ENCODE measurements at places on chromosomes 16 and 17.

DNA sequence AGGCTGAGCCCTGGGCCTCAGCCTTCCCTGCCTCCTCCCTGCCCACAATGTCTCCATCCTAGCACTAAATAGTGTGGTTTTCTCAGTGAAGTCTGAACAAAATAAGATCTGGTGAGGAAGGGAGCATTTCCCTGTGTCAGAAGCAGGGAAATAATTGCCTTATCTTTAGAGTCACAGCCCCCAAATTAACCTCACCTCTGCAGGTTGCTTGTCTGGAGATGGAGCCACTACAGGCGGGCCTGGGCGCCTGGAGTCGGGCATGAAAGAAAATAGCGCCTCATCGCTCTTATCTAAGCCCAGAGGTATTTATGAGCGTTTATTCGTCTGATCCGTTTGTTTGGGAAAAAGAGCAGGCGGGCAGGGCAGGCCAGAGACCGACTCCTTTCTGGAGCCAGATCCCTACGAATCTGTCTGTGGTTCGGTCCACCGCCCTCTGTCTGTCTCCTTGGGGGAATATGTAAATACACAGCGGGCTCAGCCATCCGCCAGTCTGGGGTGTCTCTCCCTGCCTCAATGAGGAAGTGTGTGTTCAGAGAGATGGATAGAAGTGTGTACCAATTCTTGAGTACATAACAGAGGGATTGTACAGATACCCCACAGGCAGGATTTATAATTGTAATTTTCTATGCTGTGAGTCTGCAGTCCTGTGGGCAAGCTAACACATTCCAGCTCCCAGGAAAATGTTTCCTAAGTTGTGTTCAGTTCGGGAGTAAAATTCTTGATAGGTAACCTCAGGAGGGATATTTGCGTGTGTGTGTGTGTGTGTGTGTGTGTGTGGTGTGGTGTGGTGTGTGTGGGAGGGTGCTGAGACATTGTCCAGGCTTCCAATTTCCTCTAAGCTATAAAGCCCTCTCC lies 4.3 kb downstream of the HOXB6 start:
- no peak for DNase-seq

GRCh38 chr17:37211136-37211535 lies 164.6 kb upstream of the C17orf78 start:
- no peak for DNase-seq

DNA sequence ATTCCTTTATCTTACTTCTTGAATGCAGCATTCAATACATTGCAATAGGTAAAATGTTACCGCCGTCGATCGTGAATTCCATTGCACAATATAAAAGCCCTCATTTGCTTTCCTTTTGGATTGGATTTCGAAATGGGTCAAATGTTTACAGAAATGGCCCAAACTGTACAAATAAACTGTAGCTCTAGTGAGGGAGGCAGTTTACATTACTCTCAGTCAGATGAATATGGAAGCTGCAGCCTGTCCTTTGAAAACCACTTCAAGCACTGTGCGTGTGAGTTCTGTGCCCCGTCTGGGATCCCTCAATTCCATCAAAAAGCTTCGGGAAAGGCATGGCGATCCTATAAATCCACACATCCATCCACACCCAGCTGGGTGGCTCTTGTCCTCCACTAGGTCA lies 258.6 kb upstream of the FOXF1 start:
- no peak for DNase-seq

DNA sequence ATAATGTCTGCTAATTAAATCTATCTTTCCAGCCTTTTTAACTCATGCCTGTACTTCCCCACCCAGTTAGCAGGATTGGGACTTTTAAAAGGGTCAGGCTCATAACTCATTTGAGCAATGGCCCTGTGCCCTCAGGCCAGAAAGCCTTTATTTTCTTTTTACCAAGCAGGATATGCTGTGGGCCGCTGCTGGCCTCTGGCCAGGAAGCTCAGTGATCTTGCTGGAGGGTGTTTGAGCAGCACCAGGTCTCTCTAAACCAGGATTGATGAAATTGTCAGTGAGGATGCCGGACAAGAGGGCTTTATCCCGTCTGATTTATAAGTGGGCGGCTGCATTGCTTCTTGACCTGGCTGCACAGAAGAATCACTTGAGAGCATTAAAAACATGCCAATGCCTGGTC lies 187.8 kb downstream of the RAB11FIP4 start:
- DNase-seq = no peak

GRCh38 chr16:17470182-17470907 lies 415 bp downstream of the XYLT1 start:
- peak; percentile 55 for DNase-seq

DNA sequence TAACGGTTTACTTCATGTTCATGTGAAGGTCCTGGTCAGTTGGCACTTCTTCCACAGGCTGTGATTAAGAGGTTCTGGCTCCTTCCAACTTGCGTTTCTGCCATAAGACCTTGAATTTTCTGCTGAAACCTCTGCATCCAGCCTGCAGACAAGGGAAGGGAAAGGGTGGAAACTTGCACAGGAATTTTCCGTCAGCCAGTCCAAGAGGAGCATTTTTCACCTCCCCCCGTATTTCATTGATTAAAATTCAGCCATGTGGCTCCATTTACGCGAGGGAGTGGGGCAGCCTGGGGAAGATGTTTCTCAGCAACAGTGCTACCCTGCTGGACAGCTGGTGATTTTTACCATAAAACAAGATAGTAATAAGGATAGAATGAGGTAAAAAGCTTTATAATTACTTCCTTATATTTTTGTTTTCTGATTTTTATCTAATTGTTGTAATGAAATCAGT lies 101.5 kb upstream of the SMIM36 start:
- peak; percentile 60 for DNase-seq

DNA sequence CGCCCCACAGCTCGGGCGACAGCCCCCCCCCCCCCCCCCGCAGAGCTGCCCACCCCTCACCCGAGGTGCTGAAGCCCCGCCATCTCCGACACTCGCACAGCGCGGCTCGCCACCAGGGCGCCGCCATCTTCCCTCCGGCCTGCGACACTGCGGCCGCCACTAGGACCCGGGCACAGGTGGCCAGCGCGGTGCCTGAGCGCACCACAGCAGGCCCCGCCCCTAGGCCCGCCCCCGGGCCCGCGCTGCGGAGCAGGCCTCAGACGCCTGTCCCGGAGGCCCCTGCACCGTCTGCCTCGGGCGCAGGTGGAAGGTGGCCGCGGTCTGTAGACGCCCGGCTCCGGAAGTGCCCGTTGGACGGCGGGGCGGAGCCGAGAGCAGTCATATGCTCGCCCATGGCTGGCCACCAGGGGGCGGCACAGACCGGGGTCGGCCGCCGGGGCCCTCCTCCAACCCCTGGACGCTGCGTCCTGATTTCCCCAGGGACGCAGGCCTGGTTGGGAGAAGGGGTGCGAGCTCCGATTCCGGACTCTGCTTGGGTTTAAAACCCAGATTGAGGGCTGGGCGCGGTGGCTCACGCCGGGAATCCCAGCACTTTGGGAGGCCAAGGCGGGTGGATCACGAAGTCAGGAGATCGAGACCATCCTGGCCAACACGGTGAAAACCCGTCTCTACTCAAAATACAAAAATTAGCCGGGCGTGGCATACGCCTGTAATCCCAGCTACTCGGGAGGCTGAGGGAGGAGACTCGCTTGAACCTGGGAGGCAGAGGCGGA lies at the start of gene MRPL38:
Gene MRPL38, minus strand, starts transcription at position 136 of the 773 bp plus-strand sequence. Its CDS starts 9 bp downstream, at position 127.
- DNase-seq = peak; percentile 93

DNA sequence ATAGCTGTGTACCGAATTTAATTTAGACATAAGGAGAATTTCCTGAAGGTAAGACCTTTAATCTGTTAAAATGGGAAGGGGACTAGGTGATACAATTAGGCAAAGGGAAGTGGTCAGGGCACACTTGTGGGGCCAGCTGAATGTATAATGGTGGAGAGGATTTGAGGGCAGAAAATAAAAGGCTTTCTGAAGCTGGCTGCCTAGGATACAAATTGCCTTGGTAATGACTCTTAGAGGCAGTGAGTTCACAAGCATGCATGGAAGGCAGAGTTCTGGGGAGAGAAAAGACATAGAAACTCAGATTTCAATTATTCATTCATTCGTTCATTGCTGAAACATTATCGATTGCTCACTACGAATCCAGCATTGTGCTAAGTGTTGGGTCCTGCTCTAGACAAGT lies 12.4 kb upstream of the NFAT5 start:
- DNase-seq = no peak

DNA sequence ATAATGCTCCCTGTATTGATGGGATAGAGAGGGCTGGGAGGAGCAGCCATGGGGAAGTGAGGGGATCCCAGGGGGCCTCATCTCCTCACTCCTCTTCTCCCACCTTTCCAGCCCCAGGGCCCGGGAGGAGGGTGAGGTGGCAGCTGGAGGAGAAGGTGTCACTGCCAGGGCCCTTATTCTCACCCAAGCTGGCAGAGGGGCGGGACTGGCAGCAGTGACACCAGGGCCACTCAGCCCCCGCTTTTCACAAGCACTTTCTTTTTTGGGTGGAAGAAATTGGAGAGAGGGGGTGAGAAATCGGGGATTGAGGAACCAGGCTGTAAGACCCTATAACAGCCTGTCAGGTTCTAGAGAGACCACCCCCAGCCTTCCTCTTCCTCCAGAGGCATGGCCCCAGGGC lies 2.4 kb upstream of the TBX21 start:
- DNase-seq = no peak

- DNase-seq = peak; percentile 44
These were observed 13.9 kb upstream of the KRTAP17-1 start for GRCh38 chr17:41329279-41329948.

DNA sequence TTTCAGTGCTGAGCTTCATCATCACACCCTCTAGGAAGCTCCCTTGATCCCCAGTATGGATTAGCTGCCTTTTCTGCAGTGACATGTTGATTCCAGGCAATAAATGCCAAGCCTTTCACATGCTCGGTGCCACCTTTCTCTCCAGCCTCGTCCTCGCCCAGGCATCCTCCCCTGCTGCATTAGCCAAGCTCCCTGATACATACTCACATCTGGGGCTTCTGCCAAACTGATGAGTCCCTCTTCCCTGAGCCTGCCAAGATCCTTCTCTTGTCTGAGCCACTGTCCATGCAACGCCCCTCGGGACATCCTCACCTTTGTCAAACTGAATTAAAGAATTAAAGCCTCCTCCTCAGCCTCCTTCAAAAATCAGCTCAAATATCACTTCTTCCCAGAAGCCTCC lies 538.5 kb upstream of the CDH11 start:
- no peak for DNase-seq

DNA sequence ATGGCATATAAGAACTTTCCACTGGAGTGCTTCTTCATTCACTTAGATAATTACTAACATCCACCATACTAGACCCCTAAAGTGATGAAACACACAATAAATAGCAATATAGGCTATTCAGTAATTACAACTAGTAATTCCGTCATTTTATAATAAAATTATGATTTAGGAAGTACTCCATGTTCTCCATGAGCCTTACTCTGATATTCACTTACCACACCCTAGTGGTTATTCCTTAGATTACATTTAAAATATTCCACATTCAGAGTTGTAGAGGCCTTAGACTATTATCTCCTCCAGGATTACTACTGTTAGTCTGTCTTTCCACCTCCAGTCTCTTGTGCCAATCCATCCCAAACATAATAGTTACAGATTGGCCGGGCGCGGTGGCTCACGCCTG lies 62.4 kb downstream of the STH start:
- DNase-seq = no peak

GRCh38 chr16:4868535-4868934 lies 21.3 kb downstream of the UBN1 start:
- DNase-seq = no peak

DNA sequence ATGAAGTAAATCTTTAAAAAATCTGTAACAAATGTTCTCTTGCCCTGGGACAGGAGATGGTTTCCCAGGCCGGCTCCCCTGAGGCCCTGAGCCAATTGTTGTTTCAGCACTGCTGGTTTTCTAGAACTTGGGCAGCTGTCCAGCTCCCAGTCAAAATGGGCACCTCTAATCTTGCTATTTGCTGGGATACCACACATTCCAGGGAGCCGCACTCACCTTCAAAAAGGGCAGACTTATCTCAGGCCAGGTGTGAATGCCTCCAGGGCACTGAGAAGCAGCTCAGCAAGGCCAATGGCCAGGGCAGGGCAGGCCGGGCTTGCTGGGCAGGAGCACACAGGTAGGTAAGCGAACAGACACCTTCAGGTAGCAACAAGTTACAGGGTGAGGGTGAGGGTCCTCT lies 24.4 kb downstream of the TRIM16 start:
- no peak for DNase-seq

DNA sequence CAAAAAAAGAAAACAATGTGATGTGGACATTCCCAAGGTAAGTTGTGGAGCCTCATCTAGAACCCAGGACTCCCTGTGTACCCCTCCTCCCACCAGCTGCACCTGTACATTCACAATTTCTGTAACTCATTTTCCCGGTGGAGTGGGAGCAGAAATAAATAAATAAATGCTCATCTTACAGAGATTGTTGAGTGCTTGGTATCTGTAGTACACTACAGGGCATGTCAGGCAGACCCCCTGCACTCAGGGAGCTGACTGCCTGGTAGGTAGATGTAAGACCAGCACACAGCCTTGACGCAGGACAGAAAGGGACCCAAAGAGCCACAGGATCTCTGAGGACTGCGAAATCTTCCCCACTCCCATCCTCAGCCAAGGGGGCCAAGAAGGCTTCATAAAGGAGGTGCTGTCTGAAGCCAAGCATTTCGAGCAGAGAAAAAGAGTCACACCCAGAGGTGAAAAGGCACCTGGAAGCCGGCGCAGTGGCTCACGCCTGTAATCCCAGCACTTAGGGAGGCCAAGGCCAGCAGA lies 6.5 kb downstream of the EIF1 start:
- no peak for DNase-seq

DNA sequence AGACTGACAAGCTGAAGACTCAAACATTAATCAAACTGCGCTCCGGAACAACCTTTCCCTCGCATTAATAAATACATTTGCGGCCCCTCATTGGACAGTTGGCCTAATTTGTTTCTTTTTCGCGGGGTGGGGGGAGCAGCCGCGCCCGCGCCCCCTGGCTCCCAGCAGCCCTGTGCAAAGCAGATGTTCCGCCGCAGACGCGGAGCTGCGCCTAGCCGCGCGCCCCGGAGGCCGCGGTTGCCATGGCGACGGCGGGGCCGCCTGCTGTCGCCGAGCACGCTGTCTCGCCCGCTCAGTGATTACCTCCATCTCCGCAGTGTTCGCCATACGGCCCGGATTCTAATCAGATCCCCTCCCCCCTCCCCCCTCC lies 25.5 kb downstream of the COPZ2 start:
- DNase-seq = peak; percentile 70

DNA sequence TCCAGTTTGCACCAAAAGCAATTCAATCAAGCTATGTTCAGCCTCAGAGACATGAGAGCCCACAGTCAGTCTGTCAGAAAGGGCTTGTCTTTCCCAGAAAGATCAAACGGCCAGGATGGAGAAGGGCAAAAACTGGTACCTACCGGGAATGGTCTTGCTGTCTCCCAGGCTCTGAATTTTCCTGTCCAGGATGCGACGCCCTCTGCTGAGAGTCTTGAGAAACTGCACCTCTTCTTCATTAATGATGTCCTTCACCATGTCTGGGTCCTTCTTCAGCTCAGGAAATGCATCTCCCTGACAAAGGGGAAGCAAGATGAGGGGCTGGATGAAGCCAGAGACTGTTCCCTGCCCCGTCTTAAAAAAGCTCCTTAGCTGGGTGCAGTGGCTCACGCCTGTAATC lies 15.8 kb upstream of the EXOSC6 start:
- DNase-seq = peak; percentile 29

DNA sequence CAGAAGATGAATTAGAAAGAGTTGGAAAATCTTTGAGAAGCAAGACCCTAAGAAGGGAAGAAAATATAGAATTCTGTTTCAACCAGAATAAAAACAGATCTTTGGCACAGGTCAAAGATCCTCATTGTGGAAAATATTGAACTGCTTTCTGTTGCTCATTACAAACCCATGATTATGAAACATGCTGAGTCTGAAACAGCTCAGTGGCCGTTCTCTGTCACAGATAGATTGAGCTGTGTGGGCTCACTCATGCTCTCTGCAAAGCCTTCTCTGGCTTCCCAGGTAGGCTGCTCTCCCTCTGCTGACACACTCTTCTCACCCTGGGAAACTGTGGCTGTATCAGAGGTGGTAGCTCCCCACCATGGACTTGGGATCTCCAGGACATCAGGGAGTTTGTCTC lies 3.4 kb upstream of the KRT38 start:
- DNase-seq = no peak
